CD4-positive, alpha-beta memory T cell (primary cell): ENCODE measurements at places on chromosomes 7 and 10. TPM values are rescaled to one million over a fixed set of nuclear protein-coding genes. Genes with fewer than 3 reads are reported as not detected.
A peak's percentile ranks its signal among the peaks of the same experiment; 100 is the strongest.

- H3K27me3 ChIP-seq: no peaks in the 10 kb centered on the region
- H3K4me1 ChIP-seq: no peaks in the 10 kb centered on the region
- H3K27ac ChIP-seq: no peak overlapping the region
- no peak overlapping the region for H3K4me3 ChIP-seq
- H3K36me3 ChIP-seq: no peaks in the 10 kb centered on the region
- DNase-seq: no peak
These were observed 202.2 kb downstream of the AUTS2 start for GRCh38 chr7:69800495-69800894.

DNA sequence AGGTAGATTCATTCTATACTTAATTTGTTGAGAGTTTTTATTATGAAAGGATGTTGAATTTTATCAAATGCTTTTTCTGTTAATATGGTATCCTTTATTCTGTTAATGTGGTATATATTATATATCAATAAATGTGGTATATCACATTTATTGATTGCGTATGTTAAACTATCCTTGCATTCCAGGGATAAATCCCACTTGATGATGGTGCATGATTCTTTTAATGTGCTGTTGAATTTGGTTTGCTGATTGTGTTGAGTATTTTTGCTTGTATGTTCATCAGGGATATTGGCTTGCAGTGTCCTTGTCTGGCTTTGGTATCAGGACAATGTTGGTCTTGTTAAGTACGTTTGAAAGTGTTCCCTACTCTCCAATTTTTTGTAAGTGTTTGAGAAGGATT is 11.9 kb downstream of the LRMDA start:
- no peak overlapping the region for H3K4me3 ChIP-seq
- no peaks in the 10 kb centered on the region for H3K27me3 ChIP-seq
- no peak overlapping the region for H3K27ac ChIP-seq
- H3K36me3 ChIP-seq: no peaks in the 10 kb centered on the region
- no peaks in the 10 kb centered on the region for H3K4me1 ChIP-seq

DNA sequence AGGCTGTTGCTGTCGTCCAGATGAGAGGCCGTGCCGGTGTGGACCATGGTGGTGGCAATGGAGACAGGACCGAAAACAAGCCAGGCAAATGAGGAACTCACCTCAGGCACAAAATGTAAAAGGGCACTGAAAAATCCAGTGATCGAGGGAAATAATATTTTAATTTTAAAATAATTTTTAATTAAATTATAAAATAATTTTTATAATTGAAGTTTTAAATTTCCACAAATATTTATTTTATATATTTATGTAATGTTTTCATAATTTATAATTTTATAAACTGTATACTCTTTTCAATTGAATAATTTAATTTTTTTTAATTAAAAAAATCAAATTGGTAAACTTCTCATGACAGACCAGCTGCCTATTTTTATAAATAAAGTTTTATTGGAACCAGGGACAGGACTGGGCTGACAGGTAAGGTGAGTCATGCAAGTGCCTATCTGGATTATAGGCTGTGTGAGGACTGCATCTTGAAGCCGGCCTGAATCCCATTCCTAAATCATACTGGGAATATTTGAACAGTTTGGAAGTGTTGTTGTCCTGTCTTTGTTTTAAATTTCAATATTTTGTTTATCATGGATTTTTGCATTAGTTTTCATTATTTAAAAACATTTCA is 15.6 kb downstream of the ACSM6 start:
- DNase-seq: no peak
- H3K4me1 ChIP-seq: no peaks in the 10 kb centered on the region
- no peak overlapping the region for H3K27ac ChIP-seq
- no peaks in the 10 kb centered on the region for H3K27me3 ChIP-seq
- H3K4me3 ChIP-seq: no peak overlapping the region

- no peaks in the 10 kb centered on the region for H3K36me3 ChIP-seq
- no peak overlapping the region for H3K4me3 ChIP-seq
- H3K4me1 ChIP-seq: peaks cover 4% of the 10 kb centered on the region
- no peak for DNase-seq
- H3K27me3 ChIP-seq: no peaks in the 10 kb centered on the region
- no peak overlapping the region for H3K27ac ChIP-seq
These were observed 8.4 kb downstream of the P4HA1 start for GRCh38 chr10:73088304-73088703.

GRCh38 chr7:138842111-138842510 is 44.1 kb upstream of the ATP6V0A4 start:
- no peak overlapping the region for H3K27ac ChIP-seq
- H3K4me1 ChIP-seq: no peaks in the 10 kb centered on the region
- H3K4me3 ChIP-seq: no peak overlapping the region
- no peaks in the 10 kb centered on the region for H3K27me3 ChIP-seq
- no peaks in the 10 kb centered on the region for H3K36me3 ChIP-seq

DNA sequence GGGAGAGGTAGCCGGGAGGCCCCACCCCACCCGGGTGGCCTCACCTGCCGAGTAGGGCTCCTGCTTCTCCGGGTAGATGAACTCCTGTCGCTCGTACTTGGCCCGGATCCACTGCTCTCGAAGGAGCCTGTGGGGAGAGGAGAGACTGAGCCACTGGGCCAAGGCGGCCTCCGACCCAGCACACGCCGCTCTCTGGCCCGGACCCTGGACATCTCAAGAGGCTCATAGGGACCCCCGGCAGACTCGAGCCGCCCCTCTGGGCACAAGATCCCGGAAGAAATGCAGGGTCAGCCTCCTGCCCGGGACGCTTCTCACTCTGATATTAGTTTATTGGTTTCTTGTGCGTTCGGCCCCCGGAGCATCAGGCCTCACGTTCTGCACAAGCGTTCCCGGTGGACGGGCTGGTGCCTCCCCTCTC is 34.5 kb downstream of the ADAP1 start:
- H3K36me3 ChIP-seq: no peaks in the 10 kb centered on the region
- H3K27me3 ChIP-seq: no peaks in the 10 kb centered on the region
- no peak overlapping the region for H3K27ac ChIP-seq
- no peak for DNase-seq
- peaks cover 31% of the 10 kb centered on the region for H3K4me1 ChIP-seq
- no peak overlapping the region for H3K4me3 ChIP-seq

- no peak overlapping the region for H3K4me3 ChIP-seq
- H3K27ac ChIP-seq: no peak overlapping the region
- no peaks in the 10 kb centered on the region for H3K4me1 ChIP-seq
- H3K36me3 ChIP-seq: no peaks in the 10 kb centered on the region
These were observed 324.2 kb downstream of the SH2D4B start for GRCh38 chr10:80861882-80862281.

DNA sequence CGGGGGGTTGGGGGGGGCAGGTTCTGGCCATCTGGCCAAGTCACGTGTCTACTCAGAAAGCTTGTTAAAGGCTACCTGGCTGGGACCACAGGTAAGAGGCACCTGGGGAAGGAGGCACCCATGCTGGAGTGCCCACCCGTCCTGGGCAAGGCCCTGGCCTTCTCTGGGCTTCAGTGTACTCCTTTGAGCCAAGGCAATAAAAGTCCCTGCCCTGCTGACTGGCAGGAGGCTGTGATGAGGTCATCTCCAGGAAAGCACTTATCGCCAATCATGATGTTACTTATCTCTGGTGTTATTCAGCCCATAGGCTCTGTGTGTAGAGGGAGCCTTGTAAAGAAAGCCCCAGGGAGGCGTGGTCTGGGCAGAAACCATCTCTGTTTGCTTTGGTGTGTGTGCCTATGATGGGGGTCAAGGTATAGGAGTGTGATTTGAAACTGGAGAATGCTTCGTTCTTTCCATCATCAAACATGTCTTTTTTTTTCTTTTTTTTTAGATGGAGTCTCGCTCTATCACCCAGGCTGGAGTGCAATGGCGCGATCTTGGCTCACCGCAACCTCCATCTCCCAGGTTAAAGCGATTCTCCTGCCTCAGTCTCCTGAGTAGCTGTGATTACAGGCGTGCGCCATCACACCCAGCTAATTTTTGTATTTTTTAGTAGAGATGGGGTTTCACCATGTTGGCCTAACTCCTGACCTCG is 2.5 kb upstream of the CLDN4 start:
- H3K4me3 ChIP-seq: no peak overlapping the region
- H3K27me3 ChIP-seq: no peaks in the 10 kb centered on the region
- H3K4me1 ChIP-seq: peaks cover 30% of the 10 kb centered on the region
- DNase-seq: no peak
- H3K36me3 ChIP-seq: no peaks in the 10 kb centered on the region

GRCh38 chr7:125559921-125560320 is 630.3 kb upstream of the POT1 start:
- DNase-seq: no peak
- H3K4me3 ChIP-seq: no peak overlapping the region
- no peak overlapping the region for H3K27ac ChIP-seq
- no peaks in the 10 kb centered on the region for H3K4me1 ChIP-seq
- H3K36me3 ChIP-seq: no peaks in the 10 kb centered on the region

GRCh38 chr10:92384741-92385140 is 93.8 kb downstream of the MARCHF5 start:
- H3K36me3 ChIP-seq: no peaks in the 10 kb centered on the region
- no peaks in the 10 kb centered on the region for H3K27me3 ChIP-seq
- H3K27ac ChIP-seq: no peak overlapping the region
- DNase-seq: no peak
- no peaks in the 10 kb centered on the region for H3K4me1 ChIP-seq

DNA sequence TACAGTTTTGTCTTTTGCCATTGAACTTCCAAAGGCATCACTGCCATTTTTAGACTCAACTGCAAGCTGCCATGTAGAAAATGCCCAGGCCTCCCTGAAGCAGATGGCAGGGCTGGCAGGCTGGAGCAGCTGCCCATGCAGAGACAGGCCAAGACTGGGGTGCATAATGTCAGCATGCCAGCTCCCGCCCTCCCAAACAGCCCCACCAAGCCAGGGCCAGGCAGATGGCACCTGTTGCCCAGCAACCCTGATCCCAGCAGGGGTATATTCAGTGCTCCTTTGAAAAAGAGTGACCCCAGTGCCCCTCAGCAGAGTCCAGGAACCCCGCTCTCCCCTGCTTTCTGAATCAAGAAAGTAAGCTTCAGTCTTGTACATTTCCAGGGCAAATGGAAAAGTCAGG is 32.6 kb downstream of the VSTM4 start:
- no peaks in the 10 kb centered on the region for H3K4me1 ChIP-seq
- H3K27me3 ChIP-seq: no peaks in the 10 kb centered on the region
- no peaks in the 10 kb centered on the region for H3K36me3 ChIP-seq

DNA sequence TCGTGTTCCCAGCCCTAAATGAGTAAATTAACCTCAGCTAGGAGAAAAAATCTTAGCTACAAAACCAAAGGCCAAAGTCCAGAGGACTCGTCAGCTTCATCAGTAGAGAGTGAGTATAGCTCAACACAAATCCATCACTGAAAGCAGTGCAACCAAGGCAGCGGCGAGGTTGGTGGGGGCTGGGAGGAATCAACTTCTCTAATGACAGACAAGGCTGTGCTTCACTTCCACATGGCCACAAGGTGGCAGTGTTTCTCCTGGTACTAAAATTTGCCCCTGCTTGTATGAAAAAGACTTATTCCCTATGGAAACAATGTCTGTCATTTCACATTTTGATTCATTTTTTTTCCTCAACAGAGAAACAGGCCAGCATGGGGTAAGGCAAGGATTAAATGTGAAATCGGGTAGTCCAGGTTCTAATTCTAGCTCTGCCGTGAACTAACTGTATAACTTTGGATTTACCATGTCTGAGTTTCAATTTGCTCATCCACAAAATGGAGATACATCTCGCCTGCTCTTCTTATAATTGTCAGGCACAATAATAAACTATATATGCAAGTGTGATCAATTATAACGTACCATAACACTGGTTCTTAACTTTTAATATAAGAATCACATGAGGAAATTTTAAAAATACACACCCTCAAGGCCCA is 39.3 kb downstream of the FAS start:
- peaks cover 4% of the 10 kb centered on the region for H3K36me3 ChIP-seq
- peak; percentile 63 for DNase-seq
- no peak overlapping the region for H3K27ac ChIP-seq
- no peaks in the 10 kb centered on the region for H3K27me3 ChIP-seq
- H3K4me3 ChIP-seq: no peak overlapping the region

DNA sequence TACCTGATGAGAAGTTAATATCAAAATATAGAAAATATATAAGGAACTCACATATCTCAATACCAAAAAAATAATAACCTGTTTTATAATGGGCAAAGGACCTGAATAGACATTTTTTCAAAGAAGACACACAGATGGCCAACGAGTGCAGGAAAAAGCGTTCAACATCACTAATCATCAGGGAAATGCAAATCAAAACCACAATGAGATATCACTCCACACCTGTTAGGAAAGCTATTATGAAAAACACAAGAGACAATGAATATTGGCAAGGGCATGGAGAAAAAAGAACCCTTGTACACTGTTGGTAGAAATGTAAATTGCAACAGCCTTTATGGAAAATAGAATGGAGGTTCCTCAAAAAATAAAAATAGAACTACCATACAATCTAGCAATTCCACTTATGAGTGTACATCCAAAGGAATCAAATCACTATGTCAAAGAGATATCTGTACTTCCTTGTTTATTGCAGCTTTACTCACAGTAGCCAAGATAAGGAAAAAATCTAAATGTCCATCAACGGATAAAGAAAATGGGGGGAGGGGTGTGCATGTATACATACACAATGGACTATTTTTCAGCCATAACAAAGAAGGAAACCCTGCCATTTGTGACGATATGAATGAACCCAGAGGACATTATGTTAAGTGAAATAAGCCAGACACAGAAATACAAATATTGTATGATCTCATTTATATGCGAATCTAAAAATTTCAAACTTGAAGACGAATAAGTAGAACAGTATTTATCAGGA is 3.6 kb upstream of the ALOX5 start:
- DNase-seq: no peak
- H3K36me3 ChIP-seq: no peaks in the 10 kb centered on the region
- peaks cover 4% of the 10 kb centered on the region for H3K27me3 ChIP-seq
- H3K27ac ChIP-seq: no peak overlapping the region
- peaks cover 14% of the 10 kb centered on the region for H3K4me1 ChIP-seq

- no peak for DNase-seq
- H3K27me3 ChIP-seq: no peaks in the 10 kb centered on the region
- H3K27ac ChIP-seq: peak overlapping the region; percentile 98
- peak overlapping the region; percentile 84 for H3K4me3 ChIP-seq
- peaks cover 60% of the 10 kb centered on the region for H3K4me1 ChIP-seq
- H3K36me3 ChIP-seq: no peaks in the 10 kb centered on the region
These were observed 1.2 kb downstream of the LUC7L2 start for GRCh38 chr7:139360948-139361307.

HSPA12A gene
- 0.64 TPM for total RNA-seq

GNAT3 gene
- not detected for total RNA-seq

CCDC136 gene
- total RNA-seq: 20.4 TPM

COMMD3 gene
- 67.9 TPM for total RNA-seq

TLX1 gene
- not detected for total RNA-seq

MINPP1 gene
- total RNA-seq: 8.2 TPM

SPRN gene
- not detected for total RNA-seq
